ENCODE measurements at places on chromosomes 16 and 17. TPM values are rescaled to one million over a fixed set of nuclear protein-coding genes. Genes with fewer than 3 reads are reported as not detected.

SPNS2 gene
- total RNA-seq, result 2.3 TPM

SLC6A2 gene
- total RNA-seq, result not detected

TMEM235 gene
- not detected for total RNA-seq

TSR1 gene
- 23.9 TPM for total RNA-seq

NOG gene
- 1.5 TPM for total RNA-seq

POLR2A gene
- total RNA-seq, result 10.9 TPM

ZNF750 gene
- total RNA-seq, result not detected

SARM1 gene
- total RNA-seq, result 5.0 TPM

SERPINF2 gene
- 0.68 TPM for total RNA-seq

FOXK2 gene
- 22.3 TPM for total RNA-seq

ROGDI gene
- 24.8 TPM for total RNA-seq

KRT39 gene
- not detected for total RNA-seq

TMEM204 gene
- not detected for total RNA-seq

FBF1 gene
- total RNA-seq, result 19.6 TPM

CCT6B gene
- not detected for total RNA-seq

PRDM7 gene
- total RNA-seq, result not detected

EPX gene
- total RNA-seq, result not detected

KRT34 gene
- total RNA-seq, result 0.20 TPM

SLC12A3 gene
- not detected for total RNA-seq

NPB gene
- 5.4 TPM for total RNA-seq

MYH2 gene
- not detected for total RNA-seq

PABPN1L gene
- not detected for total RNA-seq

LITAFD gene
- total RNA-seq, result not detected

TNP2 gene
- total RNA-seq, result not detected

NPIPA7 gene
- 1.3 TPM for total RNA-seq

ZSCAN10 gene
- not detected for total RNA-seq

CCL7 gene
- not detected for total RNA-seq

KRT24 gene
- total RNA-seq, result not detected

CMTM2 gene
- not detected for total RNA-seq

OR3A2 gene
- total RNA-seq, result not detected

PTGES3L gene
- not detected for total RNA-seq

SEPTIN1 gene
- not detected for total RNA-seq

TSPAN10 gene
- total RNA-seq, result 18.9 TPM

FA2H gene
- total RNA-seq, result 10.7 TPM

CCL4 gene
- not detected for total RNA-seq

DNAAF8 gene
- 5.4 TPM for total RNA-seq

ADAM11 gene
- 0.14 TPM for total RNA-seq

FOXN1 gene
- total RNA-seq, result not detected

AIPL1 gene
- total RNA-seq, result not detected

All from Caki2 (cell line).